ENCODE measurements at places on chromosomes 7 and 10. TPM values are rescaled to one million over a fixed set of nuclear protein-coding genes. Genes with fewer than 3 reads are reported as not detected.

Gene TRIM50
- not detected for total RNA-seq

Gene CCL24
- total RNA-seq: not detected

GRCh38 chr10:128744092-128744491 lies 617.9 kb upstream of the MKI67 start:
- DNase-seq: no peak

GRCh38 chr7:99782012-99782953 lies 1.7 kb downstream of the CYP3A4 start:
- no peak for DNase-seq

GRCh38 chr7:74525140-74525539 lies 71.4 kb downstream of the GTF2IRD1 start:
- no peak for DNase-seq

Gene RBP4
- not detected for total RNA-seq

GRCh38 chr10:71965623-71966022 lies 1.4 kb downstream of the CHST3 start:
- no peak for DNase-seq

Gene IL6
- 1.7 TPM for total RNA-seq

- DNase-seq: no peak
Observed at GRCh38 chr7:68216051-68216450, 1219.4 kb downstream of the TYW1 start.

- no peak for DNase-seq
Observed at GRCh38 chr7:20220293-20220761, 3.1 kb upstream of the MACC1 start.

Gene FLNC
- not detected for total RNA-seq

Gene RSPH10B2
- total RNA-seq: 0.09 TPM

DNA sequence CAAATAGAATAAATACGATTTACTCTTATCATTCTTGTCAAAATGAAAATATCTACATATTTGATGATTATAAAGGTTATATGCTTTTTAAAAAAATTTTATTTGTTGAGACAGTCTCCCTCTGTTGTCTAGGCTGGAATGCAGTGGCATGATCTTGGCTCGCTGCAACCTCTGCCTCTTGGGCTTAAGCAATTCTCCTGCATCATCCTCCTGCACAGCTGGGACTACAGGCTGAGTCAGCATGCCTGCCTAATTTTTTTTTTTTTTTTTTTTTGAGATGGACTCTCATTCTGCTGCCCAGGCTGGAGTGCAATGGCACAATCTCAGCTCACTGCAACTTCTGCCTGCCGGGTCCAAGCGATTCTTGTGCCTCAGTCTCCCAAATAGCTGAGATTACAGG lies 48.9 kb downstream of the PUS7 start:
- DNase-seq: no peak

GRCh38 chr7:33186192-33186591 lies 56.8 kb downstream of the BBS9 start:
- no peak for DNase-seq

Gene MYO1G
- total RNA-seq: 363 TPM

- DNase-seq: no peak
Observed at GRCh38 chr7:103989200-103989784, at the start of gene RELN. TSS of gene RELN (minus strand) at chr7:103989658. CDS start at chr7:103989356, 302 bp downstream.

Gene TMEM270
- total RNA-seq: not detected

- DNase-seq: no peak
Observed at GRCh38 chr7:106252568-106252967, 32.2 kb downstream of the NAMPT start.

Gene TACR2
- total RNA-seq: not detected

Gene CLRN3
- not detected for total RNA-seq

DNA sequence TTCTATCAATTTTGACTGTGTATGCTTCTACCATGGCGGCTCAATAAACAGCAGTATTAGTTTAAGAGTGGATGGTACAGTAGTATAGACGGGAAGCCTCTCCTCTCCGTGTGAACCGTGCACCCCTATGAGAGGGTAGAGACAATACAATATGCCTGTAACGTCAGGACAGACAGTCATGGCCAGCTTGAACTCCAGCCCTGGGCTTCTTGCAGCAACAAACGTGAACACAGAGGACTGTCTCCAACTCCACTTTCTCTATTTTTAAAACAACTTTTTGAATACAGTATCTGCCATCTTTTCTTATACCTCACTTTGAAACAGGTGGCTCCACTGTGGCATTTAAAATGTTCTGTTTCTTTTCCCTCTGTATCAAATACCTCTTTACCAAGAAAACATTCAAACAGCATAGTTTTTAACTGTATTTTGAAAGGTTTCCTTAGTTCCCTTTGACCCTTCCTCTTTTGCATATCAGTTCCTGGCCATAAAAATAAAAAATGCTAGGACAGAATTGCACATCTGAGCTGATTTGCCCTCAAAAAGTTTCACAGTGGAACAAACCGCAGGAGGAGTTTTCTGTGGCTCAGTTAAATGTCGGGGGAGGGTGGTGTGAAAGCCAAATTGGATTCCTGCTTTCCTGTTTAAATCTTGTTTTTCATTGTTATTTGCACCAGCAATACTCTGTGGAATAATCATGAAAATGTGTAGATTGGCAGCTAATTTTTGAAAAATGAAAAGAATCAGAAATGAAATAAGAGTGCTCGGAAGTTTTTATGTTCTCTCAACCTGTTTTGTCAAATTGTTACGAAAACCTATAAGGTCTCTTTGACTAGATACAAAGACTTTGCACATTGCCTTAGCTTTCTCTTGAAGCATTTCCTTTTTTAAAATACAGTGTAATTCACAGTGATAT lies 8.0 kb downstream of the IKZF1 start:
- DNase-seq: no peak

Gene HOXA9
- total RNA-seq: not detected

Gene BLOC1S2
- 73.2 TPM for total RNA-seq

- no peak for DNase-seq
Observed at GRCh38 chr10:18303851-18304801, 163.9 kb downstream of the CACNB2 start.

- DNase-seq: no peak
Observed at GRCh38 chr10:58797356-58797755, 284.7 kb downstream of the BICC1 start.

GRCh38 chr7:12727455-12728191 lies 40.2 kb downstream of the ARL4A start:
- no peak for DNase-seq

DNA sequence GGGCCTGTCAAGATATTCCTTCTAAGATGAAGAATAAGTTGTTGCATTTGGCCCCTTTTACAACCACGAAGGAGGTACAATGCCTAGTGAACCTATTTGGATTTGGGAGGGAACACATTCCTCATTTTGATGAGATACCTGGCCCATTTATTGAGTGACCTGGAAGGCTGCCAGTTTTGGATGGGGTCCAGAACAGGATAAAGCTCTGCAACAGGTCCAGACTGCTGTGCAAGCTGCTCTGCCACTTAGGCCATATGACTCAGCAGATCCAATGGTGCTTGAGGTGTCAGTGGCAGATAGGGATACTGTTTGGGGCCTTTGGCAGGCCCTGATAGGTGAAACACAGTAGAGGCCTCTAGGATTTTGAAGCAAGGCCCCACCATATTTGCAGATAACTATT lies 704.6 kb downstream of the CCSER2 start:
- DNase-seq: no peak

DNA sequence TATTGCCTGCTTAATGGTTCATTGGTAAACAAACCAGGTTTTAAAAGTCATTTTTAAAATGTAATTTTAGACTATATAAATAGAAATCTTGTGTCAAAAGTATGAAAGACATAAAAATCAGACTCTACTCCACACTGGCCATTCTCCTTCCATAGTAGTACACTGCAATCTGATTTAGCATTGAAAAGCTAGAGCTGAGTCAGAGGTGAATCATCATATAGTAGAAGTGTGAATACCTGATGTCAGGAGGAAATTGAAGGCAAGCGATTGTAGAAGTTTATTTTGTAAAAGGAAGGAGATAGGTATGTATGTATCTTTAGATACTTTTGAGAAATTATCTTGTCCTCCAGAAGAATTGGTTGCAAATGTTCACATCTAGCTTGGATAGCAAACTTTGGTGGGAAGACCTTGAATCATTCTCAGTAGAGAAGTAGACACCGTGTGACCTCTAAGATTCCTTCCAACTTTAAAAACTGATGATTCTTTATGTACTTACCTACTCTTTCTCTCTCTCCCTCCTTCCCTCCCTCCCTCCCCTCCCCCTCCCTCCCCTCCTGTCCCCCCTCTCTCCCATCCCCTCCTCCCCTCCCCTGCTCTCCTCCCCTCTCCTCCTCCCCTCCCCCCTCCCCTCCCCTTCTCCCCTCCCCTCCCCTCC lies 88.1 kb downstream of the BTAF1 start:
- no peak for DNase-seq

- no peak for DNase-seq
Observed at GRCh38 chr7:123747620-123748141, 1.1 kb downstream of the WASL start.

DNA sequence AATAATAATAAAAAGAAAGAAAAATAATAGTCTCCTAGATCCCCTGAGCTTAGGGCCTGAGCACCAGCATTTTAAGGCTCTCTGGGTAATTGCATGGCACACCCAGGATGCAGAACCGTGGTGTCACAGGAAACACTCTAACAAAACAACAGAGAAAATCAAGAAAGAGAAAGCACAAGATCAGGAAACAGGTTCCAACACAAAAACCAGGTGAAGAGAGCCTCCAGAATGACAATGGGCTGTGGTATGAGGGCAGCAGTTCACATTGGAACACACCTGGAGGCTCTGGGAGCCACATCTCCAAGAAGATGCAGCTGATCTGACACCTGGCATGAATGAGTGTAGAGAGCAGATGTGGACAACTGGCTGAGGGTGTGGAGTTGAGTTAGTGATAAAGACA lies 7.1 kb downstream of the MMRN2 start:
- no peak for DNase-seq

DNA sequence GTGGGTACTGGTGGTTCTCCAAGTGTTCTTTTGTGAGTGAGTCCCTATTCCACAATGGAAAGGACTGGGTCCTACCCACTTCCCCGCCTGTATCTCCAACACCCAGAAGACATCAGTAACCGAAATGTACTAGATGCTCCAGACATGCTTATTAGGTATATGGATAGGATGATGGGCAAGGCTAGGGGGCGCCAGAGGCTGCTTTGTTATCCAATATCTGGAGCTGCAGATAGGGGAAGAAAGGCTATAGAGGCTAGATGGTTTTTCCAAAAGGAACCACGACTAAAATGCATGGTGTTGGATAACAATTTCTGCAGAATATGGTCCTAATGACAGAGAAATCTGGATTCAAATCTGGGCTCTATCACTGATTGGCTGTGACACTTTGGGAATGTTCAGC lies 56.2 kb upstream of the TM9SF3 start:
- DNase-seq: peak; percentile 59

DNA sequence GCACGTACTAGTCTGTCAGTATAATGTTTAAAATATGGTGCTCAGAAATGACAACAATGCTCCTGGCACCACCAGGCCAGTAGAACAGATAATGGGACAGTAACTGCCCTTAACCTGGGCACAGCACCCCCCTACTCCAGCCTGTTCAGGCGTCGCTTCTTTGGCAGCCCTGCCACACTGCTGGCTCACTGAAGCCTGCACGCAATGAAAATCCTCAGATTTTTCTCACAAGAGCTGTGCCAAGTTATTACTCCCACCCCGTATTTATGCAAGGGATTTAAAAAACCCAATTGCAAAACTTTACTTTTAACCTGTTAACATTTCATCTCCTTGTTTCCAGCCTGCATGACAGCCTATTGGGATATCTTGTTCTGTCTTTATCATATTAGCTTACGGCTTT lies 56.6 kb upstream of the LAMB1 start:
- no peak for DNase-seq

- DNase-seq: no peak
Observed at GRCh38 chr7:6254866-6255265, 17.6 kb downstream of the CYTH3 start.

Gene GIMAP4
- total RNA-seq: 57.3 TPM

- DNase-seq: no peak
Observed at GRCh38 chr7:96415293-96415940, 93.5 kb upstream of the SLC25A13 start.

DNA sequence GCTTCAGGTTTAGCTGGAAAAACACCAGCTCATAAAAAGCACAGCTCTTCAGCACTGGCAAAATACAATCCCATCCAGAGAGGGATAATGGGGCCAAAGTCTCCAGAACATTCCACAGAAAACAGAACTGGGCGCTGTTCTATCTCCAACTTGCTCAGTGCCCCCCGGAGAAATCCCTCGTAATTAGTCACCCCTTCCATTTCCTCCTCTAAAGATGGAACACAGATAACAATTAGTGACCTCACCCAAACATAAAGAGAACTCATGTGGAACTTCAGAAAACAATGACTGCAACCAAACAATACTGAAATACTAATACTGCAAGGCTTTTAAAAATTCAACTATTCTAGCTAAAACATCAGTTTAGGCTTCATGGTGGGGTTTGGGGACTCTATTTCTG lies 46.3 kb downstream of the KIAA1549 start:
- no peak for DNase-seq

DNA sequence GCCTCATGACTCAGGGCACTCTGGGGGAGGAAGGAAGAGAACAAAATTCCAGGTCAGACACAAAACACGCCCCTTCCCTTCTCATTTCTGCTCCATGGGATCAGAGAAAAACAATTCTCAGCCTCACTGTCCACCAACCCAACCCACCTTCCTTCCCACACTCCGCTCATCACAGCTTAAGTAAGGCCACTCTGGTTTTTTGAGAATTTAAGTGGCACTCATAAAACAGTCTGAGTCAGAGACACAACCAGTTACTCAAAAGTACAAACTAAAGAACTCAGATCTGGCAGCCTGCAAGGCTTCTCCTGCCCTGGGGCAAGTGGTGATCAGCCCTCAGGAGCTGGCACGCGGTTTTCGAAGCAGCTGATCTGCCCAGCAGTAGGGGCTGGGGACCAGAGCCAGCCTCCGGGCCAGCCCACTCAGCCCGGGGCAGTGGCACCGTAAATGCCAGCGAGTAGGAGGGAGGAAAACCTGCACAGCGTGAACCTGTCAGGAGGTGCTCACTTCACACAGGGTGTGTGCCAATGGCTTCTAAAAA lies 39.1 kb upstream of the ABLIM1 start:
- no peak for DNase-seq

- no peak for DNase-seq
Observed at GRCh38 chr7:33109758-33110238, 594 bp upstream of the RP9 start.

GRCh38 chr10:124605856-124606812 lies 138.0 kb downstream of the FAM53B start:
- no peak for DNase-seq

Gene AKR1E2
- total RNA-seq: 2.5 TPM

Gene TFR2
- total RNA-seq: 17.7 TPM

- DNase-seq: no peak
Observed at GRCh38 chr7:70321016-70321590, 722.8 kb downstream of the AUTS2 start.

- DNase-seq: no peak
Observed at GRCh38 chr10:44650691-44651661, 260.2 kb upstream of the TMEM72 start.

DNA sequence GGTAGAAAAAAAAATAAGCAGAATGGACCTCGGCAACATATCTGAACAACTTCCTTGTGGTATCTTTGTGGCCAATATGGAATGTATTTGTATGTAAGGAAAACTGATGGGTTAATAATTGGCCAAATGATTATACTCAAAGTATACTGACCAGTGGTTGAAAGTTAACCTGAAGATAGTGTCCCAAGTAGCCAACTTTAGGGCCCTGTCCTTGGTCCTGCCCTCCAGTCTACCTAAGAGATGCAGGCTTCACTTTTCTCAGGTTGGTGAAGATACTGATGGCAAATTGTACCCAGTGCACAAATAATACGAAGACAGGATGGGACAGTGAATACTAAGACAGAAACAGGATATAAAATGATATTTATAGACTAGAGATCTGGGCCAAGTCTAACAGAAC lies 109.2 kb downstream of the SORCS3 start:
- DNase-seq: no peak

GRCh38 chr10:111356571-111356970 lies 279.7 kb downstream of the ADRA2A start:
- no peak for DNase-seq
